Thymus (tissue), 14 donors: ENCODE measurements at places on chromosomes 11 and 22. TPM values are rescaled to one million over a fixed set of nuclear protein-coding genes. Genes with fewer than 3 reads are reported as not detected.

The CRYBA4 gene
- total RNA-seq, result 0.47 TPM

The EMID1 gene
- total RNA-seq, result 4.7 TPM

The OR52B2 gene
- total RNA-seq, result not detected

GRCh38 chr11:44470854-44471253, 94.6 kb upstream of the CD82 start:
- DNase-seq, result no peak
- H3K27me3 ChIP-seq, result peaks cover 6% of the 10 kb centered on the region
- H3K27ac ChIP-seq, result no peak overlapping the region
- no peaks in the 10 kb centered on the region for H3K4me1 ChIP-seq
- no peak overlapping the region for H3K4me3 ChIP-seq

The APOA1 gene
- total RNA-seq, result 2.3 TPM

- H3K4me1 ChIP-seq, result no peaks in the 10 kb centered on the region
- no peak for DNase-seq
- no peak overlapping the region for H3K27ac ChIP-seq
- H3K36me3 ChIP-seq, result no peaks in the 10 kb centered on the region
- H3K27me3 ChIP-seq, result no peaks in the 10 kb centered on the region
Measured at GRCh38 chr11:134915212-134915611, 503.2 kb upstream of the B3GAT1 start.

GRCh38 chr22:42444077-42444904, 12.1 kb upstream of the NFAM1 start:
- no peaks in the 10 kb centered on the region for H3K27me3 ChIP-seq
- peak overlapping the region; percentile 84 for H3K27ac ChIP-seq
- DNase-seq, result peak; percentile 92
- H3K4me1 ChIP-seq, result peaks cover 45% of the 10 kb centered on the region
- peak overlapping the region; percentile 49 for H3K4me3 ChIP-seq

The BAD gene
- 65.8 TPM for total RNA-seq

The SLC6A5 gene
- 0.05 TPM for total RNA-seq

DNA sequence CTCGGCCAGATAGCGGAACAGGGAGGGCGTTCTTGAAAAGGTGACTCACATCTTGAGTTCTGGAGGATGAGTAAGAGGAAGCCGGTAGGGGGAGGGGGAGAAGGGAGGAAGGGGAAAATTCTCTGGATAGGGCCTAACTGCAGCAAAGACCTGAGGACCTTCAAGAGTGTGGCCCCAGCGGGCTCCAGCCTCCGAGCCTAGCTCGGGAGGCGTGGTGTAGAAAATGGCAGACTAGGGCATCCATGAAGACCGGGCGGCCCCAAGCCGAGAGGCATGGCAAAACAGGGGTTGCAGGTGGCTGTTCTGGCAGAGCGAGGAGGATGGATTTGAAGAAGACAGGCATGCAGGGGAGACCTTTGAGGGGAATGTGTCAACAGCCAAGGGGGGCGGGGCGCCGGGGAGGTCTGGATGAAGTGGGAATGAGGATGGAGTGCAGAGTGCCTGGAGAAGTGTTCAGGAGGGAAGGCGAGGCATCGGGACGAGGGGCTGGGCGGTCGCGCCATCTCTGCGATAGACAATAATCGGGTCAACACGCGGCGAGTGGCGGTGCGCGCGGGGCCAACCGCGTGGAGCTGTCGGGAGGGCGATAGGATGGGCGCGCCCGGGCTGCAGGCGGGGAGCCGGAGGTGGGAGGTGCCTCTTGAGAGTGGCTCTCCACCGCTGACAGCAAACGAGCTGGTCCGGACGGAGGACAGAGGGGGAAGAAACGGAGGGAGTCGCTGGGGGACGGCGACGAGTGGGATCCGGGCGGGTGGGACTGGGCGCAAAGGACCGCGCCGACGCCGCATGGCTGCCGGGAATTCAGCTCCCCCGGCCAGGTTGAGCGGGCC, 40.0 kb upstream of the CREB3L1 start:
- H3K27me3 ChIP-seq, result peaks cover 37% of the 10 kb centered on the region

DNA sequence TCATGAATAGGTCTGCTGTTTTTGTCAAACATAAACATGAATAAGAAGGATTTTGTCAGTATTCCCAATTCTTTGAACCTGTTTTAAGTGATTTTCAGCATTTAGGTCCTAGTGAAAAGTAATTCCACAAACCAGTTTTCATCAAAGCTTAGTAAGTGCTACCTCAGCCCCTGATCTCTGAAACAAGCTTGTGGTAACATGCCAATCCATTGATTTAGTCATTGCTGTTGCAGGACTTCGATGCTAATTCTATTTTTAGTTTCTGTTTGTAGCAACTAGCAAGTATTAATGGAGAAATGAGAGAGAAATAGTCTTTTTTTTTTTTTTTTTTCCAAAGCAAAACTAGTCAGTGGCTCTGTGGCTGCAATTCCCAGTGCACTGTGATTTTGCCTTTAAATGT, 91.4 kb downstream of the JRKL start:
- H3K4me1 ChIP-seq, result no peaks in the 10 kb centered on the region
- H3K4me3 ChIP-seq, result no peak overlapping the region
- no peak for DNase-seq
- no peak overlapping the region for H3K27ac ChIP-seq
- H3K27me3 ChIP-seq, result no peaks in the 10 kb centered on the region
- no peaks in the 10 kb centered on the region for H3K36me3 ChIP-seq

- H3K4me1 ChIP-seq, result peaks cover 13% of the 10 kb centered on the region
- no peaks in the 10 kb centered on the region for H3K36me3 ChIP-seq
- H3K27me3 ChIP-seq, result no peaks in the 10 kb centered on the region
- peak; percentile 74 for DNase-seq
- H3K27ac ChIP-seq, result peak overlapping the region; percentile 3
Measured at GRCh38 chr11:110907629-110908028, 195.4 kb upstream of the ARHGAP20 start.

DNA sequence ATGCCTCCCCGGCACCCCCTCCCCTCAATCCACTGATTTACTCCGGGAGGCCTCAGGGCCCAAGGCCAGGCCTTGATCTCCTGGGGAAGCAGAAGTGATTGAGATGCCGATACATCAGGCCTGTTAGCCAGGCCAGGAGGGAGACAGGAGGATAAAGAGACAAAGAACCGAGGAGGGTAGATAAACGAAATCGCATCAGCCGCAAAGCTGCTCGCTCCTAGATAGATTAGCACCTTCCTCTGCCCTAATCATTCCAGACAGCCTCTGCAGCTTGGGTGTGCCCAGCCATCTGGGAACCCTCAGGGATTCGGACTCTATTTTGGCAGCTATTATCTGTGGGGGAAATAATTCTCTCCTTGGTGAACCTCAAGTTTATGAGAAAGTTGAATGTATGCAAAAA, 121.2 kb downstream of the ABTB2 start:
- H3K27ac ChIP-seq, result no peak overlapping the region
- no peaks in the 10 kb centered on the region for H3K36me3 ChIP-seq
- peaks cover 24% of the 10 kb centered on the region for H3K4me1 ChIP-seq
- no peak overlapping the region for H3K4me3 ChIP-seq
- H3K27me3 ChIP-seq, result no peaks in the 10 kb centered on the region

The HBE1 gene
- 5.5 TPM for total RNA-seq

DNA sequence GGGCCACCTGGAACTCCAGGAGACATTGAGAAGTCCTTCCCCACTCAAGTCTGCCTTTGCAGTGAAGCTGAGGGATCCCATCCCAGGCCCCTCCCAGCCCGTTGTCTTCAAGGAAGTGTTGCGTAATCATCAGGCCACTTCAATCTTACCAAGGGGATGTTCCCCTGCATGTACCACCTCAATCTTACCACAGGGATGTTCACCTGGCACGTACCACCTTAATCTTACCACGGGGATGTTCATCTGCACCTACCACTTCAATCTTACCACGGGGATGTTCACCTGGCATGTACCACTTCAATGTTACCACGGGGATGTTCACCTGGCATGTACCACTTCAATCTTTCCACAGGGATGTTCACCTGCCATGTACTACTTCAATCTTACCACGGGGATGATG, 108.0 kb upstream of the SYN3 start:
- H3K36me3 ChIP-seq, result no peaks in the 10 kb centered on the region
- no peaks in the 10 kb centered on the region for H3K27me3 ChIP-seq
- DNase-seq, result no peak
- no peaks in the 10 kb centered on the region for H3K4me1 ChIP-seq

GRCh38 chr11:65586676-65587075, 8.9 kb downstream of the KCNK7 start:
- no peaks in the 10 kb centered on the region for H3K27me3 ChIP-seq
- H3K4me1 ChIP-seq, result no peaks in the 10 kb centered on the region
- no peak overlapping the region for H3K27ac ChIP-seq

DNA sequence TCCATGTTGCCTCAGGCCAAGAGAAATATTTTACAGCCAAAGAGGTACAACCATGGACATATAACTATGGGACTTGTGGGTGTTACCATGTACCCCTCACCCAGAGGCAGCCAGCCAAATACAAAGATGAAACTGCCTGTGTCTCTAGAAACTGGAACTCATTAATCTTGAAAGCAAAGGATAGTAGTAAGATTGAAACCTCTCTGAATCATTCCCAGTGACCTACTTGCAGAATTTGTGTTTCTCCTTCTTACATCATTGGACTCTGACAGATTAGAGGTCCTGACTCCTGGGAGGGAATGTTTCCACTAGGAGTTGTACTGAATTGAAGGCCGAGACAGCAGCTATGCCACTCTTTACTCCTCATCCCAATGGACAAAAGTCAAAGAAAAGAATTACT, 257.4 kb upstream of the UBASH3B start:
- H3K27ac ChIP-seq, result no peak overlapping the region
- H3K4me3 ChIP-seq, result no peak overlapping the region
- DNase-seq, result no peak
- no peaks in the 10 kb centered on the region for H3K36me3 ChIP-seq
- H3K27me3 ChIP-seq, result no peaks in the 10 kb centered on the region
- H3K4me1 ChIP-seq, result no peaks in the 10 kb centered on the region

The KCNJ5 gene
- 7.2 TPM for total RNA-seq

DNA sequence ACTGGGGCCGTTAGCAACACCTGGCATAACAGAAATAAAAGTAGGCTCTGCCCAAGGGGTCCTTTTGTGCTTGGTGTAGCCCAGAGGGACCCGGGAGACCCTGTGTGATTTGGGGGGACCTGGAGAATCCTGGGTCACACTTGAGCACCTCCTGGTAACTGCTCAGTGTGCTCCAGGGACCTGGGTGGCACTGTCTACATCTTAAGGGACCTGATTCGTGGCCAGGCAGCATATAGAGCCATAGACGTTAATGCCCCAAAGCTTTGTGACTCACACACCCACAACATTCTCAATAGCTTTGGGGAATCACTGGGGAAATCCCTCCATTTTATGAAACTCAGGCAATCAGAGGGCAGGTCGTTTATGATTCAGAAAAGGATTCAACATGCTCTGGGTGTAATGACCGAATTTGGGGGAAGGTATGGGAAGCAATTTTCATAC, 3.6 kb upstream of the IGF2 start:
- no peak overlapping the region for H3K4me3 ChIP-seq
- H3K27me3 ChIP-seq, result peaks cover 97% of the 10 kb centered on the region
- no peak overlapping the region for H3K27ac ChIP-seq
- DNase-seq, result no peak

- no peak overlapping the region for H3K27ac ChIP-seq
- DNase-seq, result no peak
- H3K4me1 ChIP-seq, result no peaks in the 10 kb centered on the region
- no peak overlapping the region for H3K4me3 ChIP-seq
Measured at GRCh38 chr11:130422251-130422995, 6.0 kb downstream of the ADAMTS8 start.

DNA sequence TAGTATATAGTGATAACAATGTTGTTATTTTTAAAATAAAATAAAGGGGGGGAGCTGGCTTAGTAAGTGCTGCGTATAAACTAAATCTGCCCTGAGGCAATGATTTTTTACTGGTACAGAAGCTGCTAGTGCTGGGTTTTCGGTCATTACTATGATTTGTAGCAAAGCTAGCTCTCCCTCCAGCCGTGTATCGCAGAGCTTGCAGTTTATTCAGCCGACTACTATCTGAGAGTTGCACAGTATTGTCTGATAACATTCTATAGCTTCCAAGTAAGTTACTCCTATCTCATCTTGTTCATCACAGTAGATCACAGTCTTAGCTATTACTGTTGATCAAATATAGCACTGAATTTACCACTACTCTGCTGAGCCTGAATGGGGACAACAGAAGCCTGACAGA, 805.5 kb upstream of the ARHGAP42 start:
- H3K4me1 ChIP-seq, result no peaks in the 10 kb centered on the region
- no peak for DNase-seq
- H3K27me3 ChIP-seq, result no peaks in the 10 kb centered on the region
- H3K27ac ChIP-seq, result no peak overlapping the region
- H3K36me3 ChIP-seq, result no peaks in the 10 kb centered on the region

- H3K27me3 ChIP-seq, result no peaks in the 10 kb centered on the region
- H3K36me3 ChIP-seq, result peaks cover 9% of the 10 kb centered on the region
- no peak overlapping the region for H3K27ac ChIP-seq
- peaks cover 3% of the 10 kb centered on the region for H3K4me1 ChIP-seq
- no peak for DNase-seq
Measured at GRCh38 chr22:38286915-38287669, 14.3 kb upstream of the TMEM184B start.

DNA sequence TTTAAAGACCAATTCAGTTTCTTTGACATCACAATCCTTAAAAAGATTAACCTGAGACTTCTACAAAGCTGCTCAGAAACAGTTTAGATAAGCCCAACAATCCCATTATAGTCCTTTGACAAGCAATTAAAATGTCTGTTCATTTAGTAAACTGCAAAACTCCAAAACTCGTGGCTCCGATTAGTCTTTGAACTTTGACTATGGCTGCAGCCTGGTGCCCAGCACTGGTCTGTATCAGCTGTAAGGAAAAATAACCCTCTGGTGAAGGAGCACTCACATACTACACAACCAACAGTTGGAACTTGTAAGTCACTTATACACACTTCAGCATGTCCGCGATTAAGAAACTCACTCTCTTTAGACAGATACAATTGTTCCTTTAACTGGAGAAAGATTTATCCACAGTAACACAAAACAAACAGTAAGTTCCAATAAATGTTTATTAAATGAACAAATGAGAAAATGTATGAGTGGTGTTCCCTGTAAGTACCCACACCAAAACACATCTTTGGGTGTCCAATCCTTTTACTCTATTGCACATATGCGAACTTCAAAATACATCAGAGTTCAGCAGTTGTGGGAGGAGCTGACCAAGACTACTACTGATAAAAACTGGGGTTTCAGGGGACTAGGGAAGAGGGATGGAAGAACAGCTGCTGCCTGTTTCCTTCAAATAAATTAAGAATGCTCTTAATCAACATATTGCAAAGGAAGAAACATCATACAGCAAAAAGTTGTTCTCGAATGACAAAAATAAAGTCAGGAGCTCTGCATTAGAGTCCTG, 36.4 kb downstream of the PITPNB start:
- peaks cover 12% of the 10 kb centered on the region for H3K36me3 ChIP-seq
- no peaks in the 10 kb centered on the region for H3K4me1 ChIP-seq
- no peaks in the 10 kb centered on the region for H3K27me3 ChIP-seq
- H3K4me3 ChIP-seq, result no peak overlapping the region

DNA sequence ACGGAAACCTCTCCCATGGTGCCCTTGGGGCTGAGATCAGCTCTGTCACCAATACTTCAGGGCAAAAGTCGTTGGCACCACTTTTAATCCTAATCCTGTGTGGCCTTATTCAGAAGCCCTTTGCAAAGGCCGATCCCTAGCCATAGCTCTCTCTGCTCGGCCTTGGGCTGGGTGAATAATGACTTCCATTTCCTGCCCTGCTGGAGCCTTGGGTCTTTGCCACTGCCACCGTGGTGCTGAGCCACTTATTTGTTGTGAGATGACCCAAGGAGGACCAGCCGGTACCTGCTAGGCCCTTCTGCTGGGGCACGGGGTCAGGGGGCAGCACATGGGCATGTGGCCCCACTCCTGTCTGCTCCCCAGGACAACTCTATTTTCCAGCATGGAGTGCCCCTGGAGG, 188.2 kb downstream of the ST3GAL4 start:
- no peaks in the 10 kb centered on the region for H3K4me1 ChIP-seq
- DNase-seq, result no peak
- no peak overlapping the region for H3K4me3 ChIP-seq
